ENCODE measurements at places on chromosomes 4 and X. TPM values are rescaled to one million over a fixed set of nuclear protein-coding genes. Genes with fewer than 3 reads are reported as not detected.

The MAGEA10 gene
- total RNA-seq: 0.04 TPM

The MAGEA12 gene
- 0.16 TPM for total RNA-seq

The CD99 gene
- 256 TPM for total RNA-seq

The MID1 gene
- 59.8 TPM for total RNA-seq

The NSUN7 gene
- total RNA-seq: 0.27 TPM

The ZIC3 gene
- total RNA-seq: not detected

The ANOS1 gene
- total RNA-seq: 0.05 TPM

The SMIM10L2A gene
- total RNA-seq: 0.17 TPM

The SLITRK4 gene
- 0.02 TPM for total RNA-seq

The FRYL gene
- total RNA-seq: 16.6 TPM

The CXCL9 gene
- total RNA-seq: not detected

The NDP gene
- total RNA-seq: not detected

The YY2 gene
- 2.0 TPM for total RNA-seq

The PCYT1B gene
- total RNA-seq: not detected

The FREM3 gene
- total RNA-seq: not detected

The SAGE1 gene
- total RNA-seq: not detected

The S100G gene
- total RNA-seq: not detected

The CT45A10 gene
- 0.23 TPM for total RNA-seq

The ACSL1 gene
- total RNA-seq: 11.4 TPM

The TTC29 gene
- not detected for total RNA-seq

The ANKRD37 gene
- 2.3 TPM for total RNA-seq

The FHDC1 gene
- 0.47 TPM for total RNA-seq

The STK26 gene
- total RNA-seq: 9.6 TPM

The SPIN2B gene
- 9.7 TPM for total RNA-seq

The VSIG4 gene
- not detected for total RNA-seq

The RGN gene
- not detected for total RNA-seq

The RASGEF1B gene
- total RNA-seq: not detected

The OTC gene
- not detected for total RNA-seq

The C4orf46 gene
- total RNA-seq: 10.4 TPM

The ZAR1 gene
- 0.10 TPM for total RNA-seq

The TSC22D3 gene
- 20.5 TPM for total RNA-seq

The EXOC1L gene
- not detected for total RNA-seq

The FGA gene
- total RNA-seq: 8.3 TPM

The PWWP3B gene
- total RNA-seq: not detected

The ARHGEF9 gene
- 6.3 TPM for total RNA-seq

The SPP1 gene
- 164 TPM for total RNA-seq

The CMC4 gene
- 14.3 TPM for total RNA-seq

The IL13RA2 gene
- 0.06 TPM for total RNA-seq
